Activated T-cell treated with anti-CD3 and anti-CD28 coated beads for 1 hour (primary cell): ENCODE measurements at places on chromosomes 7 and 10.

DNA sequence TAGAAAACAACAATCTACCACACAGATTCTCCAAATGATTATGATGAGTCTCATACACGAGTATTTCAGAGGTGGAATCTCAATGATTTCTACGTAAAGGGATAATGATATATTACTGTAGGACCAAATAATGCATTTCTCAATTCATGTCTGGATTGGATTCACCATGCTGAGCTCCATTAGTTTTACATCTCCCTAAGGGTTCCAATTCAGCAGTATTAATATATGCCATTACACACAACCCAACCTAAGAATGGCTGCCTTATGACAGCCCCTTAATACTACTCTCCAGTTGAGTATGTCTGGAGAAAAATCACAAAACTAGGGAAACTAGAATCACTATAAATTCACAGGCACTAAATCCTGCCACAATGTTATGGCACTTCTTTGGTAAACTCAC is 234.3 kb upstream of the PLXNA4 start:
- no peak for DNase-seq

DNA sequence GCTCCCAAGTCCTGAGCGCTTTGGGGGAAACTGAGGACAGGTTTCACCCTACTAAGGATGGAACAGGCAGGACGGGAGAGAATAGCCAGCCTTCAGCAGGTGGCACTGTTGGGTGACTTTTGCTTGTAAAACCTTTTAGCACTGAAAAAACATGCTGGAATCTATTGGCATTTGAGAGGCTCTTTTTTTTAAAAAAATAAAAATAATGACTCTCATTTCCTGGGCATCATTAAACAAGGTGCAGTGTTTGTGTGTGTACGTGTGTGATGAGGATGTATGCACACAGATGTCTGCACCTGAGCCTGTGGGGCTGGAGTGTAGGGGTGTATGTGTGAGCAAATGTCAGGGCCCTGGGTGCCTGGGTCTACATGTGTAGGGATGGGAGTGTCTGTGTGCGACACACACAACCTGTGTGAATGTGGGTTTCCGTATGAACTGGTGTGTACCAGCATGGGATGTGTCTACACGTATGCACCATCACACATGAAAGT is 177.9 kb downstream of the RPS24 start:
- DNase-seq: no peak

GRCh38 chr7:27952456-27953285 is 212.7 kb downstream of the TAX1BP1 start:
- DNase-seq: no peak

GRCh38 chr10:106864031-106864430 is 300.5 kb downstream of the SORCS1 start:
- DNase-seq: no peak

GRCh38 chr10:33334805-33335550 is 511 bp upstream of the NRP1 start:
- no peak for DNase-seq

GRCh38 chr10:69451784-69452251 is 553 bp downstream of the TSPAN15 start:
- no peak for DNase-seq

DNA sequence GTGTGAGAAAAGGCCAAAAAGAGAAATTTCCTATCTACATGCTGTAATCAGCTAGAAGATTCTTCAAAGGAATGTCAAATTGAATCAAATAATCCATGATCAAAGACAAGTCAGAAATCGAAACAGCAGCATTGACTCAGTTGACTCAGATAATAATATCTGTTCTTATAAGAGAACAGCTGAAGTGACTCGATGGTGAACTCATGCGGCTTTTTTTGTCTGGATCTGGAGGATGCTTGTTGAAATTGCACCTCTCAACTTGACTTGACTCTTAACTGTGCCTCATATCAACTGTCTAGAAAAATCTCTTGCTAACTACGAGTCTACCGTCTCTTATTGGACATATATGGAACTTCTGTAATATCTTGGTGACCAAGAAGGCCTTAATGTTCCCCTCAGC is 599.5 kb downstream of the PHTF2 start:
- no peak for DNase-seq
